ENCODE measurements at places on chromosomes 12 and 14. TPM values are rescaled to one million over a fixed set of nuclear protein-coding genes. Genes with fewer than 3 reads are reported as not detected.

Gene NPAS3
- polyA plus RNA-seq: 0.82 TPM

Gene APEX1
- polyA plus RNA-seq: 109 TPM

Gene ADAMTS20
- not detected for polyA plus RNA-seq

Gene RD3L
- not detected for polyA plus RNA-seq

Gene OR6C65
- not detected for polyA plus RNA-seq

Gene GPR135
- polyA plus RNA-seq: 0.77 TPM

Gene PRB2
- polyA plus RNA-seq: not detected

Gene SLC25A21
- 1.3 TPM for polyA plus RNA-seq

Gene TOMM20L
- polyA plus RNA-seq: not detected

Gene TNFRSF1A
- polyA plus RNA-seq: 99.6 TPM

Gene GDF3
- polyA plus RNA-seq: 1.6 TPM

Gene CFAP251
- 2.9 TPM for polyA plus RNA-seq

Gene TAS2R20
- 0.47 TPM for polyA plus RNA-seq

Gene TMEM52B
- 292 TPM for polyA plus RNA-seq

Gene HPD
- polyA plus RNA-seq: 393 TPM

All from kidney (tissue), 22 donors.